Fibroblast of the aortic adventitia (primary cell): ENCODE measurements at places on chromosomes 7 and 10.

DNA sequence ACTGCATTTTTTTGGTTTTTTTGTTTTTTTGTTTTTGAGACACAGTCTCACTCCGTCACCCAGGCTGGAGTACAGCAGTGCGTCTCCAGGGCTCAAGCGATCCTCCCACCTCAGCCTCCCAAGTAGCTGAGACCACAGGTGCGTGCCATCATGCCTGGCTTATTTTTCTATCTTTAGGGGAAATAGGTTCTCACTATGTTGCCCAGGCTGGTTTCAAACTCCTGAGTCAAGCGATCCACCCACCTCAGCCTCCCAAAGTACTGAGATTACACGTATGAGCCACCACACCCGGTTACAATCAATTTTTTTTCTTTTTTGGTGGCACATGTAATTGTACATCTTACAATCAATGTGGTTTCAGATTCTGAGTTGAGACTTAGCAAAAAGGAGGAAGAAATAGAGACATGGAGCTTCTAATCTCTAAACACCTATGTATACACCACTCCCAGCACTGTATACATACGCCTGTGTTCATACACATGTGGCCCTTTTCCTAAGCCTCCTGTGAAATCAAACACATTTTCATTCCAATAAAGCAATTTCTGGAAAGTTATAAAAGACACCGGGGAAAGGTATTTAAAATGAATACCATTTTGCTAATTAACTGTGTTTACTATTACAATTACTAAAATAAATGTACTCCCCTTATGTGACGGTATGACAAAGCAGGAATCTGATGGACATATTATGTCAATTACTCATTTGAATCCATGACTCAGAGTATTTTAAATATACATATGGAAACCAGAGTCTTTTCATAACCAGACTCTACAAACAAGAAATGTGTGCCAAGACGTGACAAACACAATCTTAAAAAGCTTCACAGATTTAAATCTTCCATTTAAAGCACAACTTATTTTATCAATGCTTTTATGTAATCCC lies 40.9 kb downstream of the SMURF1 start:
- peak; percentile 70 for DNase-seq

DNA sequence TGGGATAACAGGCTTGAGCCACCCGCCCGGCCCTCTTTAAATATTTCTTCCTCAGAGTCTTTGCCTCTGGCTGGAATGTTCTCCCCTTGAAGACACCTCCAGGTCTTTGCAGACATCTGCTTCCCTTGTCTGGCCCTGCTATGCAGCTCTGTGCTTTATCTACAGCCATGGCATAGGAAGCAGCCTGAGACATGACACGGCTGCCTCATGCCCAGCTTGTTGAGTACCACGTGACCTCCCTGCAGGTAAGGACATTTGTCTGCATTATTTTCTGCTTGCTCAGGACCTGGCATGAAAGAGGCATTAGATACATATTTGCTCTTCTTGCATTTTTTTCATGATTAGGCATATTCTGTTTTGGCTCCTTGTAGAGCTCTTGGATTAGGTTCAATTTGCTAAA lies 113.8 kb upstream of the KLF6 start:
- no peak for DNase-seq

DNA sequence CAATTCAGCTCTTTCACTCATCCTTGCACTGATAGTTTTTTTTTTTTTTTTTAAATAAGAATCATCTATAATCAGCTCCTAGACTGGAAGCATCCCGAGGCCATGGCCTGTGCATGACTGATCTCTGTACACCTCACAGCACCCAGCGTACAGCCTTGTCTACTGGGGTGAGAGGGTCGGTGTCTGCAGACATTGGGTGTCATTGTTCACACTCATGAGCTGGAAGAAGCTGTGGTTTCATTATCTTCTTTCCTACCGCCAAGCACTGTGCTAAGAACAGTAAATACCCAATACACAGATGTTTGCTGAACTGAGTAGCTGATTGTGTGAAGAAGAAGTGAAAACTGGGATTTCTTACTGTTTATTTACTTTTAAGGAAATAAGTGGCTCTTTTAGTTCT lies 123.6 kb downstream of the CLEC2L start:
- no peak for DNase-seq

GRCh38 chr7:81707966-81708365 lies 61.9 kb downstream of the HGF start:
- no peak for DNase-seq

DNA sequence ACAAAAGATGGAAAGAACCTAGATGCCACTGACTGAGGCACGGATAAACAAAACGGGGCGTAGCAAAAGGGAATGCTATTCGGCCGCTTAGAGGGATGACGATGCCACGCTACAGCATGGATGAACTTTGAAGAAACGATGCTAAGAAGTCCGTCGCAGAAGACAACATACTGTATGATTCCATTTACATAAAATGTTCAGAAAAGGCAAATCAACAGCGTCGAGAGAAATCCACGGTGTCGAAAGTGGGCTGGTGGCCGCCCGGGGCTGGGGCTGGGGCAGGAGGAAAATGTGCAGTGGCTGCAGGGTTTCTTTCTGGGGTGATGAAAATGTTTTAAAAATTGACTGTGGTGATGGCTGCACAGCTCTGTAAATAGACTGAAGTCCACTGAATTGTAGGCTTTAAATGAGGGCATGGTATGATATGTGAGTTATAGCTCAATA lies 24.1 kb downstream of the GNA12 start:
- DNase-seq: no peak

DNA sequence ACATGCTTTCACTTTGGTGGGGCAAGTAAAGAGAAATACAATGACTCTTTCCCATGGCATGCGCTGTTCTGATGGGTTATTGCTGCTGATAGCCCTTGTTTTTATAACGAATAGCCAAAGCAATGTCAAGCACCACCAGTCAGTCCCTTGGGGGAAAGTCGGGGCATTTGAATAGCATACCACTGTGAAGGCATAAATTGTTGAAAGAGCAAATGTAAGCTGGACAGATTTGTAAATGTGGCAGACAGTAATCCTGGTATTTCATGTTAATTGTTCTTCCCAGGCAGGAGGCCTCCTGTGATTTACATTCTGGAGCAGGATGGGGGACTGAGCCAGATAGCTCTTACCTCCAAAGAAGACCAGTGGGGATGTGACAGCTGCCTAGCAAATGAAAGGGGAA lies 293.3 kb downstream of the ADRA2A start:
- DNase-seq: no peak

DNA sequence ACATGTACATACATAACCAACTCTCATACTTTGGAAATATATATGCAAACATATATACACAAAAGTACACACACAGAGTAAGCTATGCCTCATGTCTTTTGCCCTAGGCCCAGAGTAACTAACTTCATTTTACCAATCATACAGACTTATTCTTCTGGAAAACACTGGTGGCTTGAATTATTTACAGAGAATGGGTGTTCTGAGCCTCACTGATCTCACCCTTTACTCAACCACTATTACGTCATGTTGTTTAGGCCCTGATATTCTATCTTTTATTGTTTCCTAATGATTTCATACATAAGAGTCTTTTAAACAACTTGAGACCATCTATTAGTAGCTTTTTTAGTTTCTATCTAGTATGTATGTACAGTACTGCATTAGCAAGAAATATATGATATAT lies 43.0 kb downstream of the ANK3 start:
- DNase-seq: no peak

DNA sequence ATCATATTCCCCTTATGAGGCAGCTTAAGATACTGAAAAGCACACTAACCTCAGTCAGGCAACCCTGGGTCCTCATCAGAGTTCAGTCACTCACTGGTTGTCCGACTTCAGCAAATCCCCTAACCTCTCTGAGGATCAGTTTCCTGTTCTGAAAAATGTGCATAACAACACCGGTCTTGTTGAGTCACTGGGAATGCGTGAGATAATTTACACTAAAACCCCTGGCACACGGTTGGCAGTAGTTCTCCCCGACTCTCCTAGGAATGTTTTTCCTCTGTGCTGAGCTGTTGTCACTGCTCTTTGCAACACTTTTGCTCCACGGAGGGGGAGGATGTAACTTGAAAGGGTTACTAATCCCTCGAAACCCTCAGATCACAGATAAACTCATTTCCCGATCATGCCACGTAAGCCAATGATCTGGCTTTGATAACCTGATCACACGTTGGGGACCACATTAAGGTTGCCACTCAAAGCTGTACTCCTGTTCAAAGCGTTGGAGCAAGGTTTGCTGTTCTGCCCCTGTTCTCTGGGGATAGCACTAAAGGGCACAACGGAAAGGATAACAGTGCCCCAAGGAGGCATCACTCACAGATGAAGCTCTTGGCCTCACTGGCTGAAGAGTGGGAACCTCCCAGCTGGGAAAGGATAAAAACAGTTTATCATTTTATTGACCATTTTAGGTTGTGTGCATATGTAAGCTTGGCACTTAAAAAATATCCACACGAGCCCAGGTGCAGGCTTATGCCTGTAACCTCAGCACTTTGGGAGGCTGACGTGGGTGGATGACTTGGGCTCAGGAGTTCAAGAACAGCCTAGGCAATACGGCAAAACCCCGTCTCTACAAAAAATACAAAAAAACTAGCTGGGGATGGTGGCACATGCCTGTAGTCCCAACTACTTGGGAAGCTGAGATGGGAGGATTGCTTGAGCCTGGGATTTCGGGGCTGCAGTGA lies 5.0 kb upstream of the RBM17 start:
- peak; percentile 56 for DNase-seq

- DNase-seq: peak; percentile 82
Measured at GRCh38 chr10:490891-491571, 198.4 kb downstream of the DIP2C start.

DNA sequence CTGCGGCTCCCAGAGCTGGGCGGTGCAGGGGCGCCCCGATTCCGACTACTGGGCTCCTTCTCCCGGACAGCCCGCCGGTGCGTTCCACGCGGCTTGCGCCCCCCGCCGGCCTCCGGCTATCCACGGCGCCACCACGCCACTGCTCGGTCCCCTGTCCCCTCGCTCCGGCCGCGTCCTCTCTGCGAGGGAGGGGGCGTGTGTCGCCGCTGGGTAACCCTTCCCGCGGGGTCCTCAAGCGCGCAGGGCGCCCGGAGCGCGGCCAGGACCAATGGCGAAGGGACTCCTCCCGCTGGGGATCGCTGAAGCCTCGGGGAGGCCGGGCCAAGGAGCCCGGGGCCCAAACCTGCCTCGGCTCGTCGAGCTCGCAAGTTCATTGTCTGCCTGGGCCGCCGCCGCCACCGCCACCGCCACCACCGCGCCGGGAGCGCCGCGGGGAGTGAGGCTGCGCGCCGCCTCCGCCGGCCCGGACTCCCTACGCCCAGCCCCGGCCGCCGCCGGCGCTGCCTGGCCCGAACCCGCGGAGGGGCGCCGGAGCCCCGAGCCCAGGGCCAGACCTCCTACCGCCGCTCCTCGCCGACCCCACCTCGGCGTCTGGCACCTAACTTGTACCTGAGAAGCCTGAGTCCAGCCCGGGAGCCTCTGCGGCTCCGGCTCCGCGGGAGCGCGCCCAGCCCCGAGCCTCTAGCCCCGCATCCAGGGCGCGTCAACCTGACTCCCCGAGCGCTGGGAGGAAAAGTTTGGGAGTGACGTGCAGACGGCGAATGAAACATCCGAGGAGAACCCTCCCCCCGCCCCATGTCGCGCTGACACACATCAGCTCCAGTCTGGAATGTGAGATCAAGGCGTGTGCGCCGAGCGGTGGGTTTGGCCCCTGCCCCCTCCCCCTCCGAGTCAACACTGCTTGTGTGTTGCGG lies at the start of gene CHST15:
Gene CHST15, minus strand, starts transcription at position 739 of the 914 bp plus-strand sequence. CDS start 47,386 bp downstream, outside the sequence.
- DNase-seq: peak; percentile 28

DNA sequence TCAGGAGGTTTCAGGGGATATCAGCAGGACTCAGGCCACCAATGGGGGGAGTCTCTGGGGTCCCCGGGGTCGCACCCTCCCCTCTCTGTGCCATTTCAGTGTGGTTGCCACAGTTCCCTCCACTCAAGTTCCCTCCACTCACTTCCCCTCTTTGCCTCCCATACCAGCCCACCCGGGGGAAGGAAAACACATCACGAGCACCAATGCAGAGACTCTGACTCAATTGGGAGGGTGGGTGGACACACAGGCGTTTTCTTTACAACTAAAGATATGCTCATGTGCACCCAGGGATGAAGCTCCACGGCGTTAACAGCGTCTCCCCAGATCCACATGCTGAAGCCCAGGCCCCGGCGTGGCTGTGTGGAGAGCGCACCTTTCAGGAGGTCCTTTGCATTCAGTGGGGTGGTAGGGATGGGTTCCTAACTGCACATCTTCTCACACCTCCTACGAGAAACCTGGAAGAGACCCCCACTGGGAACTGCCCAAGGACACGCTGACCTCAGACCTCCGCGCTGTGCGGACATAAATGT lies 254.1 kb downstream of the ZMYND11 start:
- DNase-seq: no peak

DNA sequence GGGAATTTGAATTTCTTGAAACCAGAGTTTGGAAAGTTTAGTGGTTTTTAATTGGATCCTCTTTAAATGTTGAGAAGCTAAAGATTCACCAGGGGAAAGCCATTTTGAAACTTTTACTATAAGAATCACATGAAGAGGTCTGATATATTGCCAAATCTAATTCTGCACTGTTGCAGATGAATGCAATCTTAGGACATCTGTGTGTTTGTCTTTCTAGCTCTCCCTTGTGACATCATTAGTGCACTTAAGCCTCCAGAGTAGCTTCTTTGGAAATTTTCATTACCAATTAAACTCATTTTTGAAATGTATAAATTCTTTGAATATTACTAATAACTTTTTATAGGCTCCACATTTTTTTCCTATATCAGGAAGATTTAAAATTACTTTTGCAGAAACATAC lies 160.2 kb downstream of the BICC1 start:
- DNase-seq: peak; percentile 53

GRCh38 chr7:2886391-2886790 lies 42.3 kb upstream of the GNA12 start:
- no peak for DNase-seq

GRCh38 chr10:98414932-98415730 lies at the start of gene PYROXD2:
Gene PYROXD2 (minus strand): TSS chr10:98415182. CDS start chr10:98415135, 47 bp downstream.
- peak; percentile 92 for DNase-seq

- DNase-seq: peak; percentile 46
Measured at GRCh38 chr10:26855186-26855585, 5.6 kb downstream of the ABI1 start.

- no peak for DNase-seq
Measured at GRCh38 chr7:77351539-77352004, 64.6 kb downstream of the GSAP start.

DNA sequence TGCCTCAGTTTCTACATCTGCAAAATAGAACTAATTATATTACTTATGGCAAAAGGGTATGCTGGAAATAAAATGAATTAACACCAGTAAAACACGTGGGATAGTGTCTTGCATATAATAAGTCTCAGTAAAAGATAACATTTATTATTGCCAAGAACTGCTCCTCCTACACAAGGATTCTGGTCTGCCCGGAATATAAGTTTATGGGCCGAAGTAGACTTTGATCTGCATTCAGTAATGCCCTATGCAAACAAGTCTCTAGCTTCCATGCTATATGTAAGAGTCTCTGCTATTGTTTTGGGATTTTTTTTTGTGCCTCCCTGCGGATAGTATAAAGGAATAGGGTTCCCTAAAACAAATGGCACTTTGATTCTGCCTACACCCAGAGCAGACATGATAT lies 125.6 kb upstream of the SLC26A5 start:
- DNase-seq: no peak
